T-cell (primary cell): ENCODE measurements at places on chromosomes 5 and 9.
A peak's percentile ranks its signal among the peaks of the same experiment; 100 is the strongest.

- DNase-seq = no peak
Measured at GRCh38 chr9:108022246-108022935, 532.8 kb upstream of the KLF4 start.

DNA sequence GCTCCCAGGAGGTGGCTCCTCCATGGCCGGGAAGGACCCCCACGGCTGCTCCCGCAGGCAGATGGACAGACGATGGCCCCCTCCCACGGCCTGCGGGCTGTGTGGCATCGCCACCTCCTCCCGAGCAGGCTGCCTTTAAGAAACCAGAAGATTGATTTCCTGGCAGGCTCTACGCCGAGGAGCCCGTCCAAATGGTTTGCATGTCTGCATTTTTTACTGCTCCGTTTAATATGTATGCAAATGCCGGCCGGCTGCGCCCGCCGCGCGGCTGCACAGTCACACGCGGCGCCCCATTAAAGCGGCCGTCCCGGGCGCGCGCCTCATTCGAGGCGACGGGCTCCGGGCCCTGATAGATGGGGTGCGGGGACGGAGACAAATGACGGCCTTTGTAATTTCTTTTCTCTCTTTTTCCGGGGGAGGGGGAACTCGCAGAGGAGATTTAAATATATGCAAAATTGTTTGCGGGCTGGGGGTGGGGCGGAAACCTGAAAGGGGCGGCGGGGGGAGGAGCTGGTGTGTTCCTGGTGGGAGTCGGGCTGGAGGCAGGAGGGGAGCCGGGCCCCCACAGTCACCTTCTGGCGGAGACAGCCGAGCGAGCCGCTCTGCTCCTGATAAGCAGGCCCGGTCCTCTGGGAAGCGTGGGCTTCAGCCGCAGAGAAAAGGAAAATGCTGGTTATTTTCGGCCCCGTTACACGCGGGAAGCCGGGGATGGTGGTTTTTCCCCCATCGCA is 158.7 kb upstream of the IER5L start:
- peak; percentile 10 for DNase-seq

DNA sequence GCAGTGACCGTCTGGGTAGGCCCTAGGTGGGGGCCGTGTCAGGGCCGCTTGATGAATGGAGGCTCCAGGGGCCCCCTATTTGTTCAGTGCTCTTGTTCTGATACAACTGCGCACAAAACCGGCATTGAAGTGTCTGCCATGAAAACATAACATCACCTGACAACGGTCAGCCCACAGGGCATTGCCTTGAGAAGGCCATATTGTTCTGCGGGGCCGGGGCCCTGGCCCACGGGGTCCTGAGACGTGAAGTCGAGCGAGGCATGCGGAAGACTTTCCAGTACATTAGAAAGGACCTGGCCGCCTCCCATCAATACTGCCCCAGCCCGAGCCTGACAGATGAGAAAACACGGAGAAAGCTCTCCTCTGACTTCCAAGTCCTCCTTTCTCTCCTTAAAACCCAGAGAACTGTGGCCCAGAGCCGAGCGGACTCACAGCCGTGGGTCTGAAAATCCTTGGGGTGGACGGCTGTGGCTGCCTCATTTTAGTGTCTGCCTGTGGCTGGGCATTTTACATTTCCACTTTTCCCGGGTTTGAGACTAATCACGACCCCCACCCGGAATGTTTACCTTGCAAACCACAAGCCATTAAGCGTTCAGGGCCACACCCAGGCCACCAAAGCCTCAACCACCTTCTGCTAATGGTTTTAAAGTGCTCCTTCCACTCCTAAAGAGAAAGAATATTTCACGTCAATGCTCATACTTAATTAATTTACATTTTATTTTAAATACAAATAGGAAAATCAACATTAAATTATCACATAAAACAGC is 391.0 kb upstream of the IRX2 start:
- no peak for DNase-seq

- no peak for DNase-seq
Measured at GRCh38 chr5:9197881-9198260, 348.0 kb downstream of the SEMA5A start.

DNA sequence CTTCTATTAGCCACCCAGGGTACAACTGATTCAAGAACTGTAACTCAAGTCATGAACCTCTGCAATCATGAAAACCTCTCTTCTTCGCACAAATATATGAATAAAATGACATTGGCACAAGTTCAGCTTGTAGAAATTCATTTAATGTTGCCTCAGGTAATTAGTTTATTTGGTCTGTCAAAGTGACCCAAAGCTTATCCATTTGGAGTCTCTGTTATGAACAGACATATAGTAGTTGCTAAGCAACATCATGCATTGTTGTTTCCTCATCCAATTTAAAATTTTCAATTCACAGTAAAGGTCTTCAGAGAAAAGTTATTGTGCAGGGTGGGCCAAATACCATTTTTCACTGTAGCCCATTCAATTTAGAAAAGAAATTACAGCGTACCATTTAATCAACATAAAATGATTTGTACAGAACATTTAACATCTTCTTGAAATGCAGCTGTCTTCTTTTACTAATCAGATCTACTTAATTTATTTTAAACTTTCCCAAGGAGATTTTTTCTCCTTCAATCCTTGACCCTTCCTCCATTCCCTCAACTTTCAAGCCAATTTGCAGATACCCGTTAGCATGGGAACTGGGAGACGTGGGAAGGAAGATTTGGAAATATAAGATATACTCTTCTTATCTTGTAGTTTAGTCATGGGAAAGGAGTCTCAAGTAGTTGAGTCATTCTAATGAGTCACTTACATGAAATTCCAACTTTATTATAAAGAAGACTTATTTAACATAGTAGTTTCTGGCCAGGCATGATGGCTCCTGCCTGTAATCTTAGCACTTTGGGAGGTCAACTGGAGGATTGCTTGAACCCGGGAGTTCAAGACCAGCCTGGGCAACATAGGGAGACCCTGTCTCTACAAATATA is 231.3 kb downstream of the ATPSCKMT start:
- DNase-seq = no peak

DNA sequence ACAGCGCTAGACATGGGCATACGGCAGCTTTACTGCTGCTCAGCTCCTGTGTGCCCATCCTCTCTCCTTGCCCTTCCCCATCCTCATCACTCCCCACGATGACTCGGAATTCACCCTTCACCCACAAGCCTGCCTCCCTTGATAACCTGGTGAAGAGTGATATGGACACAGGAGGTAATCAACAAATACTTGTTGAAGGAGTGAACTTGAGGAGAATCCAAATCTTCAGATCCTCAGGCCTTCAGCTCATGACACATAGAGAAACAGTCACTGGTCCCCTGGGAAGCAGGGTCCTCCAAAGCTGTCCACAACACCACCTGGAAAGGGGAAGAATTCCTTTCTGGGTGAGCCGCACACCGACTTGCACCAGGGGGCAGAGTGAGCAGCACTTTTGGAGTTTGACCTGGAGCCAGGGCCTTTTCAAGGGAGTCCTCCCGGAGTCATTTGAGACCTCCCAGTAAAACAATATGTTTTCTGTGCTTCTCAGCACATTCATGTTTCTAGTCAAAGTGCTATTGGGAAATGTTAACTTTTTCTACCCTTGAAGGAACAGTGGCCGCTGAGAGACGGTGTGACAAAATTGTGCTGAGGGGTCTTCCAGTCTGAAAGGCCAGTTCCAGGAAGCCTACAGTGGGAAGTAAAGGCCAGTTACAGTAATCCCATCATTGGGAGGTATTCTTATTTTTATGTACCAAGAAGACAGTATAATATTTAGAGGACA is 332.3 kb downstream of the CWC27 start:
- DNase-seq = peak; percentile 6

GRCh38 chr9:89482056-89482851 is 15.7 kb downstream of the SEMA4D start:
- DNase-seq = no peak

- no peak for DNase-seq
Measured at GRCh38 chr5:73805449-73805848, 179.5 kb downstream of the ARHGEF28 start.

GRCh38 chr5:167867281-167867680 is 424.2 kb upstream of the WWC1 start:
- no peak for DNase-seq

GRCh38 chr5:139486201-139486600 is 3.6 kb upstream of the STING1 start:
- no peak for DNase-seq

DNA sequence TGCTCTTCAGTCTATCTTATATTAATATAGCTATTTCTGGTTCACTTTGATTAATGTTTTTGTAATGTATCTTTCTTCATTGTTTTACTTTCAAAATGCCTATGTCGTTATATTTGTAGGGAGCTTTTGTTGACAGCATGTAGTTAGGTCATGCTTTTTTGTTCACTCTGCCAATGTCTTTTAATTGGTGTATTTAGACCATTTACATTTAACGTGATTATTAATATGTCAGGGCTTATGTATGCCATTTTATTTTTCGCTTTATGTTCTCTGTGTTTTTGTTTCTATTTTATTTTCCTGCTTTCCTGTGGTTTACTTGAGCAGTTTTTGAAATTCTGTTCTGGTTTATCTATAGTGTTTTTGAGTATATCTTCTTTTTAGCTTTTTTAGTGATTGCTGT is 10.8 kb downstream of the GARIN3 start:
- DNase-seq = no peak

DNA sequence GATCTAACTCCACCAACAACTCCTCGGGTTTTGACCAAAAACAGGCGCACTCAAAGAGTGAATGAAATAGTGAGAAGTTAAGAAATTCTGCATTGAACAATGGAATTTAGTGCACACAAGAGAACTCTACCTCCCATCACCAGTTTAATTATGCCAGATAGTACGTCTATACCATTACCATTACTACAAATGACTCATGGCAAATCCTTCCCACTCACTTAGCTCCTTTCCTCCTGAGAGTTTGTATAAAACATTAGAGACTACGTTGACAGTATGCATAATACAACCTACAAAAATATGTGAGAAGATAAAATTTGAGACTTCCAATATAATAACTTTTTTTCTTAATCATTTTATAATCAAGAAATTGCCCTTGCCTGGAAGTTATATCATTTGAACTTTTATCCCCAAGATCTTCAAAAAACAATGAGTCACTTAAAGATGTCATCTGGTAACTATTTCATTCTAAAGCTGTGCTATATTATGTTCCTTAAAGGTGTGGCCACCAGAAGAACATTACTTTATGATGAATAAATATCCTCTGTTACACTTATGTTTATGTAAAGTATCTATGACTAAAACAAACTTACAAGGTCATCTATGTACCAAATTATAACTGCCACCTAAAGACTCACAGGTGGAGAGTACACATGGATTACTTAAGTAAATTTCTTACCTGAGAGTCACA is 297.9 kb upstream of the PTGER4 start:
- DNase-seq = no peak

- DNase-seq = no peak
Measured at GRCh38 chr9:116247791-116248374, 94.3 kb downstream of the PAPPA start.

DNA sequence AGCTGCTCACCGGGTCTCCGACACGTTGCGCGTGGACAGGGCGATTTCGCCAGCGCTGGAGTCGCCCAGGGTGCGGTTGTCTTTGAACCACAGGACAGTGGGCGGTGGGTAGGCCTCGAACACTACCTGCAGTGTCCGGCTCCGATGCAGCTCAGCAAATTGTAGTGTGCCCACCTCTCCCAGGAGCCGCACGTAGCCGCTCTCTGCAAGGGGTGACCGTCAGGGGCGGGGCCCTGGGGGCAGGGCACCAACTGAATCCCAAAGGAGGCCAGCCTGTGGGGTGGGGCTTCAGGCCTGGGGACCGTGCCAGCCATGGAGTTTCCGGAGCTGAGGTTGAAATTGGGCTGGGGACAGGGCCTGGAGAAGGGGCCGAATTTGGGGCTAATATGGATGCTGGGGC is 22.9 kb downstream of the PDGFRB start:
- DNase-seq = no peak

DNA sequence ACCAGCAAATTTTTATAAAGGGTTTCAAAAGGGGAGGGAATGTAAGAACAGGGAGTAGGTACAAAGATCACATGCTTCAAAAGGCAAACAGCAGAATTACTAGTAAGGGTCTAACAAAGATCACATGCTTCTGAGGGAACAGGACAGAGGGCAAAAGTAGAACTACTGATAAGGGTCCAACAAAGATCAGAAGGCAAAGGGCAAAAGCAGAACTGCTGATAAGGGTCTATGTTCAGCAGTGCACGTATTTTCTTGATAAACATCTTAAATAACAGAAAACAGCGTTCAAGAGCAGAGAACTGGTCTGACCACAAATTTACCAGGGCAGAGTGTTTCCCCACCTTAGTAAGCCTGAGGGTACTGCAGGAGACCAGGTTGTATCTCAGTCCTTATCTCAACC is 469.5 kb upstream of the PIK3R1 start:
- no peak for DNase-seq

- DNase-seq = no peak
Measured at GRCh38 chr5:38666668-38667498, 110.4 kb upstream of the LIFR start.

DNA sequence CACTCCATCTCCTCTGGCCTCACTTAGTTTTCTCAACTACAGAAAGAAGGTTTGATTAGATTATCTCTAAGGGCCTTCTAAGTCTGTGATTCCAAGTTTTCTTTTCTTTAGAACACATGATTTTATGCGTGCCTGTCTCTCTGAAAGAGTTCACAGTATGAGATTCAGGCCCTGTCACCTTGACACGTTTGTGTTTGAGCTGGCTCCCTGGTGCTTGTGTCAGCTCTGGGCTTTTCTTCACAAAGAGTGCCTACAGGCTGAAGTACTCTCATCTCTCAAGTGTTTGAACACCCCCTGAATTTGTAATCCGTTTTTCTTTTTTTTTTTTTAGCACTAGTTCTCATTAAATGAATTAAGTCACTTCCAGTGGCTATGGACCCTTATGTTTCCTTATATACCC is 306.9 kb upstream of the C9orf72 start:
- no peak for DNase-seq

DNA sequence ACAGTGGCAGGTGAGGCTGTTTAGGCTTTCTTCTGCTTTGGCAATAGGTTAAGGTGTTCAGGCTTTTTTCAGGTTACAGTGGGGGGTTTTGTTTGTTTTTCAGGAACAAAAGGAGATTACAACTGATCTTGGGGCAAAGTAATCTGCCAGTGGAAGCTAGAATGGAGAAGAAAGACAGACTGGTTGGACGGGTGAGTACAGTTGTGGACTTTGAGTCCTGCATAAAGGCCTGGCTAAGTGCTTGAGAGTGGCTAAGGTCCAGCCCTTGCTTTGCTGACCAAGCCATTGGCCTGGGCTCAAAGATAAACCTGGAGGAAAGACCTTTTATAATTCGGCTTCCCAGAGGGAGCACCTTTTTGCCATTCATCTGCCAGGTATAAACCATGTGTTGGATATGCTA is 63.1 kb downstream of the MTMR12 start:
- no peak for DNase-seq

DNA sequence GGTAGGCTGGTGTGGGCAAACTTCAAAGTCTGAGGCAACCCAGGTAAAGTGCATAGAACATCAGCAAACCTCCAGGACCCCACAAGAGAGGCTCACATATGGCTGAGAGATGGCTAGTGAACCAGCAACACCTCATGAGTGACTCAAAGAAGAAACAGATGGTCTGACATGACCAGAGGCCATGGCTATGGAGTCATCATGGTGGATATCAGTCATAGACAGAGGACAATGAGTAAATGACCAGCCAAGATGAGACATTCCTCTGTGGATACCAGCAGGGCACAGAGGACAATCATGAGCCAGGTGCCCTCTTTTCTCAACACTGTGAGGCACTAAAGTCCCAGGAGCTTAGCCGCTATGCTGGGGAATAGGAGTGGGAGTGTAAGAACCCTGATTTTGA is 180.8 kb downstream of the RASEF start:
- no peak for DNase-seq
